Stimulated activated CD8-positive, alpha-beta memory T cell treated with anti-CD3 and anti-CD28 coated beads, Interleukin-15, amount 100 ng/mL, for 48 hours (primary cell): ENCODE measurements at places on chromosomes 12 and 14.

DNA sequence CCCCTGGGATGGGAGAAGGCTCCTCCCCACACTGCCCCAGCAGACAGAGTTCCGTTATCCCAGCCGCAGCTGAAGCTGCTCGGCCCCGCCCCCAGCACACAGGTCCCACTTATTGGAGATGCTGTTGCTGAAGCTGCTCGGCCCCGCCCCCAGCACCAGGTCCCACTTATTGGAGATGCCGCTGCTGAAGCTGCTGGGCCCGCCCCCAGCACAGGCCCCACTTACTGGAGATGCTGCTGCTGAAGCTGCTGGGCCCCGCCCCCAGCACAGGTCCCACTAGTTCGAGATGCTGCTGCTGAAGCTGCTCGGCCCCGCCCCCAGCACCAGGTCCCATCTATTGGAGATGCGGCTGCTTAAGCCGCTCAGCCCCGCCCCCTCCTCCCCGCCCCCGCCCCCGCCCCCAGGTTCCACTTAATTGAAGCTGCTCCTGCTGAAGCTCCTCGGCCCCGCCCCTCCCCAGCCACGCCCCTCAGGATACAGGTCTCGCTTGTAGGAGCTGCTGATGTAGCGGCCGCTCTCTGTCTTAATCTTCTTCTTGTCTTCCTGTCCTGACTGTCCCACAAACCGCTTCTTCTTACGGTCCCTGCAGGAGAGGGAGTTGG lies 12.0 kb downstream of the CFAP73 start:
- peak; percentile 16 for DNase-seq

DNA sequence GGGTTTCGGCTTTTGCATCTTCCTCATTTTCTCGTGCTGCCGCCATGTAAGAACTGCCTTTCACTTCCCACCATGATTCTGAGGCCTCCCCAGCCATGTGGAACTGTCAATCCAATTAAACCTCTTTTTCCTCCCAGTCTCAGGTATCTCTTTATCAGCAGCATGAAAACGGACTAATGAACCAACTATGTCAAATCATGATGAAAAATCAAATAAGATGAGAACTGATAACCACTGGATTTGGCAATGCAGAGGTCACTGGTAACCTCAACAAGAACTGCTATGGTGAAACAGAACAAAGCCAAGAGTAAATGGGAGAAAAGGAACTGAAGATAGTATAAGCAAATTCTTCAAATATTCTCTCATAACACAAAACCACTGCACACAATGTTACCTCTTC lies 6.0 kb downstream of the EML5 start:
- DNase-seq: no peak

DNA sequence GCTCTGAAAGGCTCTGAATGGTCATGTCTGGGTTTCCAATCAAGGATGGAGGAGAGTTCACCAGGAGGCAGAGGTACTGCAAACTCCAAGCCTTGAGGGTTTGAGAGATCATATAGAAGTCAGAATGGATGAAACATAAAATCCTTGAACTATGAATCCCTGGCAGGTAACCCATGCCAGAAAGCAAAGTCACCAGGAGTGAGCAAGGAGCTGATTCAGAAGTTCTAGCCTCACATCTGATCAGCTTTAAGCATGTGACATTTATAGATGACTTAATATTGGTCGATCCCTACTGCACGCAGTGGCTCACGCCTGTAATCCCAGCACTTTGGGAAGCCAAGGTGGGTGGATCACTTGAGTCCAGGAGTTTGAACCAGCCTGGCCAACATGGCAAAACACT lies 126.1 kb upstream of the MED13L start:
- DNase-seq: no peak

DNA sequence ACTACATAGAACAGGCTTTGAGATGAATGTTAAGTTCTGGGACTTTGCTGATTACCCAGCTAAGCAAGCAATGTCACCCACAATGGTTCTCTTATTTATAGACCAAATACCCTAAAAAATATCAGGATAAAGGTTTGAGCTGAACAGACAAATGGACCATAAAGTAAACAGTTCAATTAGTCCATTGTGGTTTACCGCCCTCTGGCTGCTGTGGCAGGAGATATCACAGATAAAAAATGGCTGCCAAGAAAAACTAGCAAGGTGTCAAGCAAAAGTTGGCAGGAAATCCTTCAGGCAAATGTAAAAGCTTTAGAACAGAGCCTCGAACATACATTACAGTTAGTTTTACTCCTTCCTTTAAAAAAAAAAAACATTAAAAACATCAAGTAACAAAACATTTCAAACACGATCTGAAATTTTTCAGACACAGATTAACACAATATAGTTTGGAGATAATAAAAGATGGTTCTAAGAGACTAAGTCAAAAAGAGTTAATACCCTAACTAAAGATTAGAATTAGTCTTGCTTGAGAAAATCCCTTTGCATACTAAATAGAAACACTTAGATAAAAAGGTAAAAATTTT lies 41.3 kb downstream of the MED13L start:
- peak; percentile 27 for DNase-seq

GRCh38 chr12:4849115-4849541 lies 60.6 kb upstream of the KCNA1 start:
- DNase-seq: no peak

DNA sequence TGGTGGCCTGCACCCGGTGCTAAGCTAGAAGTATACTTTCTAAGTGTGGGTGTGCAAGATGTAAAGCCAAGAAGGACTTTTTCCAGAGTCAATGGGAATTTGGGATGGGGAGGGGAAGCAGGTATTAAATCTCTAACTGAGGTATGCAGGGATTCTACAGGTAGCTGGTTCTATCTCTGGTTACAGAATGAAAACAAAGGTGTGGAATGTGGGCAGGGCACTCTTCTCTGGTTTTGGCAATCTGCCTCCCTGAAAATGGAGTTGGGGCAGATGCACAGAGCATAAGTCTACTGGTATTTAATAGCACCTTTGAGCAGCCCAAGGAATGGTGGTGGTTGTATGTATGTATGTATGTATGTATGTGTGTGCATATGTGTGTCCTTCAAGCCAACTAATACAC lies 66.7 kb upstream of the PPP1R12A start:
- no peak for DNase-seq

- DNase-seq: no peak
Observed at GRCh38 chr12:88703790-88704189, 123.5 kb upstream of the KITLG start.

DNA sequence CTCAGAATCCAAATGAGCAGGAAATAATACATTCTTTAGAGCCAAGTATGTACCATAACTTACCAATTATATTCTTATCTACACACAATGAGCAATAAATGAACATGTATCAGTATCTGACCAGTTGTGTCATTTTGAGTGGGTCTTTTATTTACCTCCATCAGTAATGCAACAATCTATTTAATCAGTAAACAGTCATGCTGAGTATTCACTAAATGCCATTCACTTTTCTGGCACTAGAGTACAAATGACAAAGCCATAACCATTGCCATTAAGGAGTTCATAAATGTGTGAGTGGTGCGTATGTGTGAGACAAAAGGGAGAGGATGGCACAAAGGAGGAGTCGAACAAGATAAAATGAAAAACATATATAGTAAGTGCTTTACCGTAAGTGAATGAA lies 1.5 kb upstream of the STRAP start:
- no peak for DNase-seq

DNA sequence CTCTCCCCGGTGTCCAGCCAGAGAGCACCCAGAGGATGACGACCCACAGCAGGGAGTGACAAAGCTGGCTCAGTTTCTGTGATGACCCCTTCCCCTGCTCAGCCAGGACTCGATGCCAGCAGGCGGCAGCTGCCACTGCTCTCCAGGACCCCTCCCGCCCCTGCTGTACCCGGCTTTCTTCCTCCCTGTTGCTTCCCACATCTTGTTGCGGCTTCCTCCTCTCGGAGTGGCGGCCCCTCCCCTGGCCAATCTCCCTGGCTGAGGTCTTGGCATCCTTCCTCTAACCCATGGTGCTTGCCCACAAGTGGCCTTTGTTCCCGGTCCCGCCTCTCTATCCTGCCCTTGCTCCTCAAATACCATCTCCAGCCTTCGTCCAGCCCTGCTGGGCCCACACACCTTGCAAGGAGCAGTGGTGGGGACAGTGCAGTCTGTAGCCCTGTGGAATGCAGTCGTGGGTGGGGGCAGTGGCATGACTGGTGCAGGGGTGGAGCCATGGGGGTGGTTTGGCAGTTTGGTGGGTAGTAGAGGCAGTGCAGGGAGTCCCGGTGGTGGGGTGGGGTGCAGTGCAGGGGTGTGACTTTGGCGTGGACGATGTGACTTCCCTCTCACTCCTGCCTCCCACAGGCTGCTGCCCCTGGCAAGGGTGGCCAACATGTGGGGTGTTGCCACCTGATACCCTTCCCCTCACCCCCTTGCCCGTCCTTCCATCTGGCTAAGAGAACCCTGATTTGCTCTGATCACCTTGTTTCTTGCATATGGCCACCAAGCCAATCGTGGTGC lies 16.3 kb upstream of the BEGAIN start:
- DNase-seq: no peak

DNA sequence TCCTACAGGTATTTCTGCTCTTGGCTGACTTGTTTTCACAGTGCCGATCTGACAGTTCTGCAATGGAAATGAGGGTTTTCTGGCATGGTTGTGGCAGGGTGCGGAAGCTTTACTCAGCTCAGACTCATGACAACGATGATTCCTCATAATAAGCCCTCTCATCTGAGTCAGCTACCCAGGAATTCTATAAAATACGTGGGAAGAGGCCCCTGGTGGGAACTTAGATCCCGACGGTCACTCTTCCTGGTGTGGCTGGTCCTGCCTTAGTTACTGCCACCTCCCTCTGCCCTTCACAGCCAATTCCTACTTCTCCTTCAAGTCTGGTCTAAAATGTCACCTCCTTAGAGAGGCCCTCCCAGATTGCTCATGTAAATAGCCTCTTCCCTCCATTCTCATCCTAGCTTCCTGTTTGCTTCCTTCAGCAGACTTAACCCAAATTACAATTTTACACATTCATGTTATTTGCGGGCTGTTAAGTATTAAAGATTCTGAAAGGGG lies 104.2 kb upstream of the MAP1LC3B2 start:
- DNase-seq: no peak

GRCh38 chr14:48826058-48826457 lies 760.1 kb downstream of the RPS29 start:
- no peak for DNase-seq

DNA sequence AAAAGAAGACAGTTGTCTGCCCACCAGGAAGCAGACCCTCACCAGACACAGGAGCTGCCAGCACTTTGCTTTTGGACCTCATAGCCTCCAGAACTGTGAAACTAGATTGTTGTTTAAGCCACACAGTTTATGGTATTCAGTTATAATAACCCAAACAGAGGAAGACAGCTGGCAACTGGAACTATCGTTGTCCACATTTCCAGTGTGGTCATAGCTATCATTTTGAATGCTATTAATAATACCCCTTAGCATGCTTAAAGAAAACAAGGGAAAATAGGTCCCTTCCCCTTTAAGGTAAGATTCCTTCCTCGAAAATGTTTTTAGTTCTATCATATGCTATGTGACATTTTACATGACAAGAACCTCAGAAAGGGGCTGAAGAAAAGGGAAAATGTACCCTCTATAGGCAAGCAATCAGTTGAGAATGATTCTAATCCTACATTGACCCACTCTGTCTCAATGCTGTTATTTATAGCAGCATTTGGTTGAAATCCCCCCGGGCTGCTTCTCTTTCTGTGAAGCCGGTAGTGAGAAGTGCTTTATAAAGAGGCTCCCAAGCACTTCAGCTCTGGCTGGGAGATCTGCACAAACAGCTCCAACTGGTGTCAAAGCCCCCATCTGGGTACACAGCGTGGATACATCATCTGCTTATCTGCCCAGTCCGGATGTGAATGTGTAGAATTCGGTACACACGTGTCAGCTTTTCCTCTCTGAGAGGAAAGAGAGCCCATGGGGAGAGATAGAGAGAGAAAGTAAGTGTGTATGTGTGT lies 221.2 kb upstream of the FLRT2 start:
- no peak for DNase-seq

- no peak for DNase-seq
Observed at GRCh38 chr12:114747012-114747858, 63.3 kb upstream of the TBX3 start.

- DNase-seq: no peak
Observed at GRCh38 chr12:18090093-18090492, at the start of gene RERGL. Gene RERGL (minus strand): TSS chr12:18090193. CDS start chr12:18090140, 53 bp downstream.

- DNase-seq: no peak
Observed at GRCh38 chr12:46711756-46712155, 114.0 kb downstream of the SLC38A4 start.

DNA sequence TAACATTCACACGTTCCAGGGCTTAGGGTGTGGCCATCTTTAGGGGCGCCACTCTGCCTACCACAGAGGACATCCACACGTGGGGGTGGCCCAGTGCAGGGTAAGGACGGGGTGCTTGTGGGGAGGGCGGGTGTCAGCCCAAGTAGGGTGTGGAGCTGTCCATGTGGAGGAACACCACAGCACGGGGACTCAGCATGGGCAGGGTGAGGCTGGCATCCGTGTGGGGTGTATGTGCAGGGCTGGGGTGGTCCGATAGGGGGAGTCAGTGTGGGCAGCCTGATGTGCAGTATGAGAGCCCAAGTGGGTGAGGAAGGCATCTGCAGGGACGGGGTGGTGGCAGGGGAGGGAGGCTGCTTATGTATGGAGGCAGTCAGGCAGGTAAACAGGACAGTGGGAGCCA lies 17.7 kb downstream of the PSMC1 start:
- DNase-seq: no peak

- DNase-seq: no peak
Observed at GRCh38 chr14:95220663-95221231, 63.4 kb upstream of the DICER1 start.

- no peak for DNase-seq
Observed at GRCh38 chr14:52080158-52080800, 11.4 kb upstream of the NID2 start.

DNA sequence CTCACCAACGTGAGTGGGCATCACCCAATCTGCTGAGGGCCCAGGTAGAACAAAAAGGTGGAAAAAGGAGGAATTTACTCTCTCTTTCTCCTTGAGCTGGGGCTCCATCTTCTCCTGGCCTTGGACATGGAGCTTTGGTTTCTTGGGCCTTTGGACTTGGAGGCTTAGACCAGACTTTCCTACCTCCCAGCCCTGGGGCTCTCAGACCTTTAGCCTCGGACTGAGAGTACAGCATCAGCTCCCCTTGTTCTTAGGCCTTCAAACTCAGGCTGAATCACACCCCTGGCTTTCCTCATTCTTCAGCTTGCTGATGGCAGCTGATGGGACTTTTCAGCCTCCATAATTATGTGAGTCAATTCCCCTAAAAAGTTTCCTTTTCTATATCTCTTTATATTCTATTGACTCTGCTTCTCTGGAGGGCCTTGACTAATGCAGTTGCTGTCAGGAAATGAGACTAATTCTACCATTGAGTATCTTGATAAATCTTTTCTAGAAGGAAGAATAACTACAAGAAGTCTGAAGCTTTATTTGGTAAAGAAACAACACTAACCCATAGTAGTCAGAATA lies 15.9 kb upstream of the CLEC4E start:
- DNase-seq: no peak

DNA sequence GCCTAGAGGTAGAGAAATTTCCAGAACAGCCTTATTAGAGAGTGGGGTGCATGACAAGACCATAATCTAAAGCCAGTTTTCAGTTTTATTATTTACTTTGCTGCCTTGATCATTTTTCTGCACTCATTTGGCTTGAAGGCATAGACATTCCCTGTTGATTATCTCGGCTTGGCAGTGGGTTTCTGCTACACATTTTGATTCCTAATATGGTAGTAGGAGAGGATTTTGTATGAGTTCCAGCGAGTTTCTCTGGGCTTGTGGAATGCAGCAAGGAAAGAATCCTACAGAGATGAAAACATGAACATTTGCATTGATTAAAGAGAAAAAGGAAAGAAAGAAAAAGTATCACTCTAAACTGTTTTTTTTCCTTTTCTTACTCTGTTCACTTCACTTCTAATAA lies 281.2 kb downstream of the PAWR start:
- DNase-seq: no peak
